ENCODE measurements at places on chromosomes 13 and 19.

- DNase-seq: no peak
These were observed 8.6 kb downstream of the CALM3 start for GRCh38 chr19:46609511-46610412.

GRCh38 chr19:40716031-40716481, 630 bp downstream of the COQ8B start:
- no peak for DNase-seq

DNA sequence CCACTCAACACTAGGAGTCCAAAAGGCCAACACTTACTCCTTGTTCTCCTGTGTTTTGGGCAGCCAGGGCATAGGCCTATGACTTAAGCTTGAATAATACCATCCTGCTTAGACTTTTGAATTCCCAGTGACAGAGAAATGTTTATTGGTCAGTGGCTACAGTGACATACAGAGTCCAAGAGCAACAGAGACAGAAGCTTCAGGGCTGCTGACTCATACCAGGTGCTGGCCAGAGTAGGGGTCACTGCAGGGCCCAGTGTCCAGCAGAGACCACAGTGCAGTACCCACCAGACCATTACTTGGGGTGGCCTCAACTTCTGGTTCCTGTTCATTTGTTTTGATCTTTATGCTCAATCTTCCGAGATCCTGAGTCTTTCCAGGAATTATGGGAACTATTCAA, 6.0 kb upstream of the FREM2 start:
- DNase-seq: no peak

- no peak for DNase-seq
These were observed 25.5 kb downstream of the ELL start for GRCh38 chr19:18496167-18496979.

- no peak for DNase-seq
These were observed 3.9 kb upstream of the B9D2 start for GRCh38 chr19:41367848-41368301.
